ENCODE measurements at places on chromosomes 12 and 14.
A peak's percentile ranks its signal among the peaks of the same experiment; 100 is the strongest.

DNA sequence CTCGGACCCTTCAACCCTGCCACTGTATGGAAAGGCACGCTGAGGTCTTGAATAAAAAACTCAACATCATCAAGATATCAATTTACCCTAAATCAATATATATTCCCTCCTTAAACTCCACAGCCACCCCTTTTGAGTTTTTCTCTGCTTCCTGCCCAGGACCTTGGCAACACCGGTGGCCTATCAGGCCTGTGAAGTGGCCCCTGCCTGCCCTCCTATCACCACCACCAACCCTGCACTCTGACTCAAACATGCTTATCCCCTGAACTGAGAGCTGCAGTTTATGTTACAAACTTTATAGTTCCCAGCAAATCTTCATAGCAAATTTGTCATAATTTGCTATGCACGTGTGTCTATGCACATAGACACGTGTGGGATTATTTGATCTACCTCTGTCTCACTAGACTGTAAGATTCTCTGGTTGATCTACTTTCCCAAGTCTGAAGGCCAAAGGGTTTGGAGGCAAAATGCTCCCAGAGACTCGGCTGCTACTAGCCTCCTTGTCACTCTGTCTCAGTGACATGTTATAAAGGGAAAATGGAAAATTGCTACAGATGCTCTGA, 63.4 kb downstream of the SPTB start:
- no peak for DNase-seq

GRCh38 chr14:103404032-103404918, 19.1 kb downstream of the MARK3 start:
- no peak for DNase-seq

DNA sequence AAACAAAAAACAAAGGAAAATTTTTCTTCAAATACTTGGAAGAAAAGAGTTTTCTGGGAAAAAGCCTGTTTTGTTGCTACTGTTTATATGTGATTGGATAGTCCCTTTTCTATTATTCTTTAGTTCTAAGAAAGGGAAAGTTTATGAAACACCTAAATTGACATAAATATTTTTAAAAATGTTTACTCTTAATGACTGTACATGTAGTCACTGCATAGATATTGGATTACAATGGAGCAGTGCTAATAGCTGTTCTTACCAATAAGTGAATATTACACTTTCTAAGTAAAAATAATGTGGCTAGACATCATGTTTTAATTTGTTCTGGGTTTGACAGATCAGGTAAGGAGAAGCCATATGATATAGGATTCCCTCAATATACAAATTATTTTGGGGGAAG, 352.7 kb upstream of the DIO2 start:
- no peak for DNase-seq

DNA sequence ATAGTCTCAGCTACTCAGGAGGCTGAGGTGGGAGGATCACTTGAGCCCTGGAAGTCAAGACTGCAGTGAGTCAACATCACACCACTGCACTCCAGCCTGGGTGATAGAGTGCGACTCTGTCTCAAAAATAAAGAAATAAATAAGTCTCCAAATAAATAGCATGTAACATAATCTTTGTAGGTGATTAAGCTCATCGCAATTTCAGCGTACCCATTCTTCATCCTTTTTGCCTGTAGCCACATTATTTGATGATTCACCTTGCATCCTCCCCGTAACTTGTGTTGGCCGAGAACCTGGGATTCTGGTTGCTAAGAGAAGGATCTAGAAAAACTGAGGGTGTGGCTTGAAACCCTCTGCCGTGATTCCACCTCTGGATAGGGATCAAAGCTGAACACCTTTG, 115.1 kb downstream of the GALC start:
- no peak for DNase-seq

- DNase-seq = no peak
Measured at GRCh38 chr12:111193496-111193895, 175.4 kb downstream of the PHETA1 start.

GRCh38 chr14:37546621-37547447, 48.2 kb downstream of the FOXA1 start:
- peak; percentile 49 for DNase-seq

- DNase-seq = no peak
Measured at GRCh38 chr12:13631873-13632272, 349.5 kb downstream of the GRIN2B start.

- DNase-seq = no peak
Measured at GRCh38 chr12:88896958-88897357, 316.7 kb upstream of the KITLG start.

DNA sequence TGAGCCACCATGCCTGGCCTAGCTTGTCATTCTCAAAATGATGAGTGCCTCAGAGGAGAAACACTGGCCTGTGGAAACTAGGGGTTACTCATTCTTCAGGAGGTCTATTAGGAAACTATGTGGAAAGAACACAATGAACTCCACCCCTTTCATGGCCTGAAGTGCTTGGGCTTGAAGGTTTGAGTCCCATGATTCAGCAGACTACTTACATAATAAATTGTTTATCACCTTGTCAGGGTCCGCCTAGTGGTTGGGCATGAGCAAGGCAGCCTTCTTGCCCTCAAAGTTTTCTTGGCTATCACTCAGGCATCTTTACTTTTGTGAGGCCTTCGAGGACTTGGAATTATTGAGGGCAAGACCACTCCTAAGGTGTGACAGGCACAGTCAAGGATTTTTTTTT, 251.2 kb downstream of the ACSS3 start:
- DNase-seq = peak; percentile 28

- DNase-seq = no peak
Measured at GRCh38 chr12:16515666-16516065, 90.3 kb downstream of the LMO3 start.

DNA sequence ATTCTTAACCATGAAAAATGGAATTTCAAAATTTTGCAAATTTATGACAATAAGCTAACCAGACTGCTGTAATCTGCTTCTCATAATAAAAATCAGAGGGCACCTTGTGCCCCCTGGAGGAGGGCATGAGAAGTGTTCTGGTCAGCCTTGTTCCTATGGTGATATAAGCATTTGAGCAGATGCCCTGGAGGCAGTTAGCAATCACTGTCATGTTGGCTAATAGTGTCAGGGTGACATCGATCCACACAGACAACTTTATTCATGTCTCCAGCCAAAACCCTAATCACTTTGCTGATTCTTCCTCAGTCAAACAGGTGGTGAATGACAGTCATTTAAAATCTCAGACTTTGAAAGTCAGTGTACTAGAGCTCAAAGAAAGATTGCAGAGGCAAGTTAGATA, 943.0 kb downstream of the GALC start:
- DNase-seq = peak; percentile 9

DNA sequence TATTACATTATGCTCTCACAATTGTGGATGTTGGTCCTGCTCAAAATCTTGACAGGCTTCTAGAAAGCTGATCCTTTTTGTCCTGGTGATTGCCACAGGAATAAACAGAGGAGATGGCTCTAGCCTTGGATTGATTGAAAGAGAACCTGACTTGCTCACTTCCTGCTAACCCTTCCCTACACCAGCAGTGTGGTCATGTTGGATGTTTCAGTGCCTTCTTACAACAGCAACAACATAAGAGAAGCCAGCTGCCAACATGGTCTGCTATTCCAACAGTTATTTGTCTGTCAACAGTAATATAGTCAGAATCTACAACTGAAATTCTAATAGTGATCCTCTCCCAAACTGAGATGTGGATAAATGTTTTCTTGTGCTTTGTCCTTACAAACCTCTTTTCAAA, 311.6 kb upstream of the DIO2 start:
- DNase-seq = no peak
